Thoracic aorta (tissue), 2 donors: ENCODE measurements at places on chromosomes 2 and 18. TPM values are rescaled to one million over a fixed set of nuclear protein-coding genes. Genes with fewer than 3 reads are reported as not detected.

The RAPGEF4 gene
- total RNA-seq = 9.9 TPM

The EPG5 gene
- 46.0 TPM for total RNA-seq

The AQP12A gene
- not detected for total RNA-seq

The ZC3H8 gene
- 5.3 TPM for total RNA-seq

The DNAJB2 gene
- 56.9 TPM for total RNA-seq

The IL1A gene
- total RNA-seq = 0.56 TPM

The UGT1A5 gene
- not detected for total RNA-seq

The SPEG gene
- 426 TPM for total RNA-seq

The APOB gene
- 6.1 TPM for total RNA-seq

The CHRNG gene
- total RNA-seq = not detected

The LRP1B gene
- total RNA-seq = 0.28 TPM

The ANKRD30B gene
- total RNA-seq = not detected

The SERPINB4 gene
- not detected for total RNA-seq

The LRRTM1 gene
- total RNA-seq = not detected

The ONECUT2 gene
- total RNA-seq = not detected

- H3K27ac ChIP-seq = no peak overlapping the region
- no peaks in the 10 kb centered on the region for H3K27me3 ChIP-seq
- no peaks in the 10 kb centered on the region for H3K36me3 ChIP-seq
These were observed 76.1 kb upstream of the DNMT3A start for GRCh38 chr2:25417715-25418369.

GRCh38 chr2:208266553-208266893 lies 468 bp downstream of the PIKFYVE start:
- no peak for DNase-seq
- peaks cover 24% of the 10 kb centered on the region for H3K4me1 ChIP-seq
- H3K27ac ChIP-seq = peak overlapping the region; percentile 98
- peak overlapping the region; percentile 96 for H3K4me3 ChIP-seq
- H3K27me3 ChIP-seq = no peaks in the 10 kb centered on the region

GRCh38 chr2:152050341-152050740 lies 48.5 kb downstream of the CACNB4 start:
- H3K4me3 ChIP-seq = no peak overlapping the region
- H3K27ac ChIP-seq = no peak overlapping the region
- H3K36me3 ChIP-seq = no peaks in the 10 kb centered on the region
- no peak for DNase-seq
- peaks cover 7% of the 10 kb centered on the region for H3K4me1 ChIP-seq
- H3K27me3 ChIP-seq = no peaks in the 10 kb centered on the region

DNA sequence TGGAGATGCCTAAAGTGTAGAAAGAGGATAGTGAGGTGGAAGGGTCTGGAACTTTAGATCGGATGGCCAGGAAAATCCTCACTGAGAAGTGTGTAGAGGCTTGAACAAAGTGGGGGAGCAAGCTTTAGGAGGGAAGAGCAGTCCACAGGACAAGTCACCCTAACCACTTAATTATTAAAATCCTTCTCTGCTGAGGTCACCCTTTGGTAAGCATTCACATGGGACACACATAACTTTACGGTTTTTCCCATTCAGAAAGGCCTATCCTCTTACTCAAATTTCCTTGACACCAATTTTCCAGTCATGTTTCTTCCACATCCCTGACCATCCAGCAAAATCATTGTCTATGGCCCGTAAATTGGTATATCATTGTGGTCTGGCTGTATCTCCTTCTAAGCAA lies 31.0 kb upstream of the ZEB2 start:
- no peak overlapping the region for H3K4me3 ChIP-seq
- no peak for DNase-seq
- peaks cover 15% of the 10 kb centered on the region for H3K4me1 ChIP-seq

GRCh38 chr2:203898657-203899056 lies 31.1 kb downstream of the CTLA4 start:
- no peak overlapping the region for H3K27ac ChIP-seq
- H3K4me3 ChIP-seq = no peak overlapping the region
- H3K27me3 ChIP-seq = no peaks in the 10 kb centered on the region
- DNase-seq = no peak

GRCh38 chr2:242030226-242030575 lies 160.7 kb downstream of the RTP5 start:
- no peaks in the 10 kb centered on the region for H3K36me3 ChIP-seq
- H3K4me1 ChIP-seq = no peaks in the 10 kb centered on the region
- no peaks in the 10 kb centered on the region for H3K27me3 ChIP-seq
- no peak for DNase-seq
- H3K27ac ChIP-seq = no peak overlapping the region

- no peak overlapping the region for H3K27ac ChIP-seq
- DNase-seq = peak; percentile 31
- H3K27me3 ChIP-seq = no peaks in the 10 kb centered on the region
- H3K4me1 ChIP-seq = no peaks in the 10 kb centered on the region
These were observed 90.6 kb downstream of the TWIST2 start for GRCh38 chr2:238938401-238939055.

DNA sequence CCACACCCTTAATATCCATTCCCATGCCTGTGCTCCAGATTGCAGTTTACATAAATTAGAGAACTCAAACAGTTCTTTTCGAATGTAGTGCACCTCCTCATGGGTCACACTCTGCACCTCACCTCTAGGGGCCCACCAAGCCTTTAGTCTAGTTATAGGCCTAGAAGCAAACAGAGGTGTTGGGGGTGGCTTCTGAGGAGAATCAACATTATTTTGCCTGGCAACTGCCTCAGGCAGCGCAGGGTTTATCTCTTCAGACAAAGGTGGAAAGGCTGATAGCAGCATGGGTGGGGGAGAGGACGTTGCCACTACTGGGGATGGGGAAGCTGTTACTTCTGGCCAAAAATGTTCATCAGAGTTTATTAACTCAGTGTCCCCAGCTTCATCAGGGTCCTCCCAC lies 5.0 kb upstream of the GYPC start:
- no peak overlapping the region for H3K4me3 ChIP-seq
- no peaks in the 10 kb centered on the region for H3K36me3 ChIP-seq
- H3K27ac ChIP-seq = no peak overlapping the region
- DNase-seq = no peak
- no peaks in the 10 kb centered on the region for H3K27me3 ChIP-seq
- peaks cover 10% of the 10 kb centered on the region for H3K4me1 ChIP-seq

- no peak for DNase-seq
- no peaks in the 10 kb centered on the region for H3K27me3 ChIP-seq
- peaks cover 16% of the 10 kb centered on the region for H3K4me1 ChIP-seq
- no peak overlapping the region for H3K4me3 ChIP-seq
- no peaks in the 10 kb centered on the region for H3K36me3 ChIP-seq
These were observed 58.4 kb upstream of the PGAP1 start for GRCh38 chr2:196984903-196985302.

GRCh38 chr2:11752906-11753305 lies 6.5 kb downstream of the LPIN1 start:
- no peak overlapping the region for H3K27ac ChIP-seq
- no peaks in the 10 kb centered on the region for H3K36me3 ChIP-seq
- no peaks in the 10 kb centered on the region for H3K27me3 ChIP-seq
- peaks cover 43% of the 10 kb centered on the region for H3K4me1 ChIP-seq
- peak overlapping the region; percentile 50 for H3K4me3 ChIP-seq

GRCh38 chr18:51391731-51392130 lies 194.2 kb upstream of the MEX3C start:
- no peaks in the 10 kb centered on the region for H3K36me3 ChIP-seq
- no peaks in the 10 kb centered on the region for H3K4me1 ChIP-seq
- DNase-seq = no peak
- H3K4me3 ChIP-seq = no peak overlapping the region

GRCh38 chr2:111117598-111118480 lies 2.9 kb upstream of the BCL2L11 start:
- H3K4me3 ChIP-seq = peak overlapping the region; percentile 86
- H3K27ac ChIP-seq = peak overlapping the region; percentile 17
- no peaks in the 10 kb centered on the region for H3K36me3 ChIP-seq
- no peak for DNase-seq
- peaks cover 41% of the 10 kb centered on the region for H3K4me1 ChIP-seq
- H3K27me3 ChIP-seq = no peaks in the 10 kb centered on the region

- no peak overlapping the region for H3K4me3 ChIP-seq
- H3K27me3 ChIP-seq = no peaks in the 10 kb centered on the region
- no peak overlapping the region for H3K27ac ChIP-seq
- no peaks in the 10 kb centered on the region for H3K36me3 ChIP-seq
These were observed 314.4 kb upstream of the ZEB2 start for GRCh38 chr2:144834363-144834762.

GRCh38 chr2:6639929-6640620 lies 225.6 kb downstream of the CMPK2 start:
- H3K27me3 ChIP-seq = no peaks in the 10 kb centered on the region
- no peak overlapping the region for H3K4me3 ChIP-seq
- no peak for DNase-seq

DNA sequence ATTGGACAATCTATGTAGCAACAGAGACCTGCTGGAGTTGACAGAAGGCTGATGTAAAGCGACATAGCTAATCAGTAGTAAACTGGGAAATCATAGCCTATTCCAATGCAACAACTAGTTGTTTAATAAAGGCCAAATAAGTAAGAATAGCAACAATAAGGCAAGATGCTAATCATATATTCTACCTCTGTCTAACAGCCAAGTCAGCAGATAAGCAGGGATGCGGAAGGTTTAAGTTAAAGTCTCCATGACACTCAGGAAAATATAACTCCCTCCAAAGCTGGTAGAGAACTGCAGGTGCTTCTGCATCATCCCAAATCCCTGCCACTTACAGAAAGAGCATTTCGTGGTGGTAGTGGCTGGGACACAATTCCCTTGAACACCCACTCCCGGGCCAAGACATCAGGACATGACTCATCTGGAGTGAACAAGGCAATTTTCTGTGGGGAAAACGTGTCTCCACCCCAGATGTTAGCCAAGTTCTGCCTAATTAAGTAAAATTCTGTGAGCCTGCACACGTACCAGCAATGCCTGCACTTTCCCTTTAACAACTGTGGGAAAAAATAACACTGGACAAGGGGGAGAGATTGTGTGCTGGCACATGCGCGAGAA lies 413.6 kb upstream of the ID2 start:
- no peaks in the 10 kb centered on the region for H3K4me1 ChIP-seq
- no peak for DNase-seq
- no peaks in the 10 kb centered on the region for H3K27me3 ChIP-seq
- no peak overlapping the region for H3K4me3 ChIP-seq
- H3K36me3 ChIP-seq = no peaks in the 10 kb centered on the region
- H3K27ac ChIP-seq = no peak overlapping the region

DNA sequence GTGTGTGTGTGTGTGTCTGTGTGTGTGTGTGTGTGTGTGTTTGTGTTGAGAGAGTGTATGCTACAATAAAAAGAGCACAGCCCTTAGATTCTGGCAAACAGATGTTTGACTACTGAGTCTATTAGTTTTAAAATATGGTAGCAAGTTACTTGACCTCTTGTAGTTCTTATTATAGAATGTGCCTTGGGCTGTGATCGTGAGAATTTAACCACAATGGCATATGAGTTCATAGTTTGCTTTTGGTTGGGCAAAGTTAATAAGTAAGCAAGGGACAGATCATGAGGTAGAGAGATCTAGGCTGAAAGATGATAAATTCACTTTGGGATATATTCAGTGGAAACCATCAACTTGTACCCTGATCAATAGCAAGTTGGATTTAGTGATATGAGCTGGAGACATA lies 334.3 kb upstream of the VWC2L start:
- no peak for DNase-seq
- no peaks in the 10 kb centered on the region for H3K4me1 ChIP-seq
- H3K4me3 ChIP-seq = no peak overlapping the region
- H3K27ac ChIP-seq = no peak overlapping the region
- H3K36me3 ChIP-seq = no peaks in the 10 kb centered on the region
- no peaks in the 10 kb centered on the region for H3K27me3 ChIP-seq

DNA sequence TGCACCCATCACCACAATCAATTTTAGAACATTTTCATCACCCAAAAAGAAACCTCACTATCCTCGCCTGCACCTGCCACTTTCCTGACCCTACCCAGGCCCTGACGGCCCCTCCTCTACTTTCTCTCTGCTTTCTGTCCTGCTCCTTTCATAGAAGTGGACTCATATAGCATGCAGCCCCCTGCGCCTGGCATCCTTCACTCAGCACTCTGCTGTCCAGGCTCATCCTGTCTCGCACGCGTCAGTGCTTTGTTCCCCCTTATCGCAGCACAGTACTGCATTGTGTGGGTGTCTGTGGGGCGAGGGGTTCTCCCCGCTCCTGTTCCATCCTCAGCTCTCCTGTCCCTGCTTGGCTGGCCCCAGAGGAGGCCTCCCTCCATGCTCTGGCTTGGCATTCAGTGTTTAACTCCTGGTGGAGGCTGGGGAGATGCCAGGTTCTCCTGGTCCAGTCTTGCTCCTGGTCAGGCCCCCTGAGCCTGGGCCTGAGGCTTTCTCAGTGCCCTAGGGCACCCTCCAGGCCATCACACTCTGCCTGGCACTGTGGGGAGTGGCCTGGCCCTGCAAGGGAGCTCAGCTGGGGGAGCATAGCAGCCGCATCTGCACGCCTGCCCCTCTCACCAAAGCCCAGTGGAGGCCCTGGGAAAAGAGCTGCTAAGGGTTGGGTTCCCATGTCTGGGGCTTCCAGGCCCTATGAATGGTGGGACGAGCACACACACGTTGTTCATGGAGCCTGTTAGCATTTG lies 6.6 kb upstream of the TUBB6 start:
- H3K4me1 ChIP-seq = peaks cover 3% of the 10 kb centered on the region
- H3K36me3 ChIP-seq = no peaks in the 10 kb centered on the region
- DNase-seq = no peak
- H3K27me3 ChIP-seq = no peaks in the 10 kb centered on the region
- no peak overlapping the region for H3K4me3 ChIP-seq

GRCh38 chr2:129748653-129749052 lies 230.8 kb upstream of the RAB6C start:
- H3K4me1 ChIP-seq = no peaks in the 10 kb centered on the region
- no peak overlapping the region for H3K4me3 ChIP-seq
- no peaks in the 10 kb centered on the region for H3K27me3 ChIP-seq

GRCh38 chr2:190835303-190835930 lies 45.2 kb upstream of the GLS start:
- peak; percentile 34 for DNase-seq
- peak overlapping the region; percentile 69 for H3K27ac ChIP-seq
- H3K36me3 ChIP-seq = no peaks in the 10 kb centered on the region
- peak overlapping the region; percentile 24 for H3K4me3 ChIP-seq

- peaks cover 22% of the 10 kb centered on the region for H3K4me1 ChIP-seq
- no peak for DNase-seq
- no peaks in the 10 kb centered on the region for H3K36me3 ChIP-seq
- no peaks in the 10 kb centered on the region for H3K27me3 ChIP-seq
These were observed 463.2 kb downstream of the THSD7B start for GRCh38 chr2:137228566-137228965.

- H3K27ac ChIP-seq = no peak overlapping the region
- H3K4me1 ChIP-seq = peaks cover 3% of the 10 kb centered on the region
- no peaks in the 10 kb centered on the region for H3K36me3 ChIP-seq
These were observed 86.2 kb downstream of the COPS8 start for GRCh38 chr2:237171881-237172280.

GRCh38 chr2:164335128-164335527 lies 286.2 kb downstream of the GRB14 start:
- no peak for DNase-seq
- H3K4me3 ChIP-seq = no peak overlapping the region
- no peaks in the 10 kb centered on the region for H3K4me1 ChIP-seq
- H3K27me3 ChIP-seq = no peaks in the 10 kb centered on the region

DNA sequence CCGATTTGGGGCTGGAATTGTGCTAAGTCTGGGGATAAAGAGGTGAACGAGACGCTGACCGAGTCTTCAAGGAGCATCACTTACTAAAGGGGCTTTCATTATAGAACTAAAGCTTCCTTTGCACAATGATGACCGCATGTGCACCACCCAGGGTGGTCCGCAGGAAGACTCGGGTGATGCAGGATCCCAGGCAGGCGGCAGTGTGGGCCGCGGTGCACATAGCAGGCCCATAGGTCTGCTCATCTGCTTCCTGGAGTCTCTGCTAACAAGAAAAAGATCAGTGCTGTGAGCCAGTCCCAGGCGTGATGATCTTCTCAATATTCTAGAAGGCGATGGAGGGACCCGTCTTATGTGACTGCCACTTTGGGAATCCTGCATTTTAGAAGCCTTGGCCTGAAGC lies 122.8 kb downstream of the PXDN start:
- H3K27me3 ChIP-seq = no peaks in the 10 kb centered on the region
- DNase-seq = no peak
- no peak overlapping the region for H3K4me3 ChIP-seq
